Activated naive CD8-positive, alpha-beta T cell treated with anti-CD3 and anti-CD28 coated beads, Interleukin-2, amount 10 ng/mL, durations not matched to agents 7 days and 5 days (primary cell): ENCODE measurements at places on chromosomes 7 and 10. TPM values are rescaled to one million over a fixed set of nuclear protein-coding genes. Genes with fewer than 3 reads are reported as not detected.

- no peak overlapping the region for H3K4me3 ChIP-seq
- H3K27me3 ChIP-seq = peaks cover 2% of the 10 kb centered on the region
These were observed 98.0 kb upstream of the GATA3 start for GRCh38 chr10:7956508-7956907.

- no peaks in the 10 kb centered on the region for H3K36me3 ChIP-seq
- DNase-seq = no peak
- no peaks in the 10 kb centered on the region for H3K27me3 ChIP-seq
These were observed 141.3 kb downstream of the GNAT3 start for GRCh38 chr7:80370587-80370986.

Gene NRP1
- total RNA-seq = 1.6 TPM

Gene AOC1
- not detected for total RNA-seq

DNA sequence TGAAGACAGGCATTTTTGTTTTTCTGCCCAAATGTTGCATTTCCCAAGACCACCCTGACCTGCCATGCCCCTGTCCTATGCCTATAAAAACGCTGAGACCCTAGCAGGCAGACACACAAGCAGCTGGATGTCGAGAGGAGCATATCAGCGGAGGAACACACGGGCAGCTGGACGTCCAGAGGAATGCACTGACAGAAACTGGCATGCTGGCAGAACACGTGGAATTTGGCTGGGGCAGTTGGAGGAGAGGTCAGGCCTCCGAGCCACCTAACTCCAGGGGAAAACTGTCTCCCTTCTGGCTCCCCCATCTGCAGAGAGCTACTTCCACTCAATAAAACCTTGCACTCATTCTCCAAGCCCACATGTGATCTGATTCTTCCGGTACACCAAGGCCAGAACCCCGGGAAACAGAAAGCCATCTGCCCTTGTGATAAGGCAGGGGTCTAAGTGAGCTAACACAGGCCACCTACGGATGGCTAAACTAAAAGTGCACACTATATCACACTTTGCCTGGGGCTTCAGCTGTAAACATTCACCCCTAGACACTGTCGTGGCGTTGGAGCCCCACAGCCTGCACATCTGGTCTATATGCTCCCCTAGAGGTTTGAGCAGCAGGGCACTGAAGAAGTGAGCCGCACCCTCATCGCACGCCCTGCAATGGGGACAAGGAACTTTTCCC, 10.0 kb upstream of the CDHR3 start:
- DNase-seq = no peak
- H3K4me3 ChIP-seq = no peak overlapping the region
- H3K4me1 ChIP-seq = no peaks in the 10 kb centered on the region
- peaks cover 4% of the 10 kb centered on the region for H3K27me3 ChIP-seq
- no peak overlapping the region for H3K27ac ChIP-seq

DNA sequence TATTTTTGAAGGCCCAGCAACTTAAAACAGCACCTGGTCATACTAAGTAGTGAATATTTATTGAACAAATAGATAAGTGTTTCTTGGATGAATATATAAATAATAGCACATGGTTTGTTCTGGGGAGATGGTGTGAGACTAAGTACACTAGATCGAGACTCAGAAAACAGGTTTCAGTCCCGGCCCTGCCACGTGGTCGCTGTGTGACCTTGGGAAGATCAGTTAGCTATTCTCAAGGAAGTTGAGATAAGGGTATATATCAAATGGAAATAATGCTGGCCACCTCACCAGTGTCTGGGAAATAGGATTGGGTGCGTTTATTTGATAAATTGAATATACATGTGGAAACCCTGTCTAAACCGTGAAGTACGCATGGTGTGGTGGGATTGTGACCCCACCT, 354.6 kb downstream of the SDK1 start:
- H3K27me3 ChIP-seq = peaks cover 3% of the 10 kb centered on the region
- H3K36me3 ChIP-seq = no peaks in the 10 kb centered on the region
- H3K27ac ChIP-seq = no peak overlapping the region
- H3K4me1 ChIP-seq = no peaks in the 10 kb centered on the region
- no peak overlapping the region for H3K4me3 ChIP-seq

Gene TTYH3
- 32.0 TPM for total RNA-seq
